ENCODE measurements at places on chromosomes 7 and 10.

- DNase-seq, result no peak
These were observed 205.9 kb upstream of the SEMA3D start for GRCh38 chr7:85392789-85393188.

DNA sequence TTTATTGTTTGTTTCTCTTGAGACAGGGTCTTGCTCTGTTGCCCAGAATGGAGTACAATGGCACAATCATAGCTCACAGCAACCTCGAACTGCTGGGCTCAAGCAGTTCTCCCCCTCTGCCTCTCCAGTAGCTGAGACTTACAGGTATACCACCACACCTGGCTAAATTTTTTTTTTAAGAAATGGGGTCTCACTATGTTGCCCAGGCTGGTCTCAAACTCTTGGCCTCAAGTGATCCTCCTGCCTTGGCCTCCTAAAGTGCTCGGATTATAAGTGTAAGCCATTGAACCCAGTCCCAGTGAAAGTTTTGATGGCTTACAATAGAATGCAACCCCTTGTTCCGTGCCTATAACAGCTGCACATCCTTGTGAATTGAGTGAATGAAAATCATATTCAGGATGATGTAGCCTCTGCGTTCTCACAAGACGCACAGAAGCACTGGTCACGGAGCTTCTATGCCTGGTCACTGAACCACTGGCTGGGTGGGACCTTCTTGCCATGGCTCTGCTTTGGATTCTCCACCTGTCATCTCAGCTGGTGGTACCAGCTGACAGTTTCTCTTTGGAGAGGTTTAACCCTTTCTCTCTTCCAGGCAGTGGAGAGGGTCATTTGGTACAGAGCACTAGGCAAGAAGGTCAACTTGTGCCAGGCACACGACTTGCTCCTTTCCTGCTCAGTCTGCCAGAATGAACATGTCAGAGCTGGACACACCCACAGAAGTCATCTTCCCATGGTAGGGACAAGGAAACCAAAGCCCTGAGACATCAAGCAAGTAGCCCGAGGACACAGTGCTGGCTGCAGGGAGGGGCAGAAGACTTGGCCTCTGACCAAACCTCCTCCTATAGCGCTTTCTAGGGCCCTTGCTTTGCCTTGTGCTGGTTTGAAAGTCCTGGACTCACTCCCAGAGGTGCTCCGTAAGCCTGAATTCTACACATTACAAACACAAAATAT is 89.6 kb downstream of the ATXN7L1 start:
- no peak for DNase-seq

DNA sequence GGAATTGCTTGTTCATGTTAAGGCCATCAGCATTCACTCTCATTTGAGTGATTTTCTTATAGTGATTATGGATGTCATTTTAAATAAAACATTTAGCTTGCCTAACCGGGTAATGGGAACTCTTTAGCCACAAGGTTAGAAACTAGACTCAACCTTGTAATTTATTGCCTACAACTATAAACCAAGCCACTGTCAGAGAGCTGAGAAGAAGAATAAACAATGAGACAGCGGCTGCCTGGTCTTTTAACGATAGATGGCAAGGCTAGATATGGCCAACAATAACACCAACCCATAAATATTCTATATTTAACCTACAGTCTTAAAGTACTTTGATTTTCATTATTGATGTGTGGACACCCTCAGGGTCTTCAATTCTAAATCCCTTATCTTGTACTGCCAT is 27.8 kb upstream of the INHBA start:
- DNase-seq, result no peak

DNA sequence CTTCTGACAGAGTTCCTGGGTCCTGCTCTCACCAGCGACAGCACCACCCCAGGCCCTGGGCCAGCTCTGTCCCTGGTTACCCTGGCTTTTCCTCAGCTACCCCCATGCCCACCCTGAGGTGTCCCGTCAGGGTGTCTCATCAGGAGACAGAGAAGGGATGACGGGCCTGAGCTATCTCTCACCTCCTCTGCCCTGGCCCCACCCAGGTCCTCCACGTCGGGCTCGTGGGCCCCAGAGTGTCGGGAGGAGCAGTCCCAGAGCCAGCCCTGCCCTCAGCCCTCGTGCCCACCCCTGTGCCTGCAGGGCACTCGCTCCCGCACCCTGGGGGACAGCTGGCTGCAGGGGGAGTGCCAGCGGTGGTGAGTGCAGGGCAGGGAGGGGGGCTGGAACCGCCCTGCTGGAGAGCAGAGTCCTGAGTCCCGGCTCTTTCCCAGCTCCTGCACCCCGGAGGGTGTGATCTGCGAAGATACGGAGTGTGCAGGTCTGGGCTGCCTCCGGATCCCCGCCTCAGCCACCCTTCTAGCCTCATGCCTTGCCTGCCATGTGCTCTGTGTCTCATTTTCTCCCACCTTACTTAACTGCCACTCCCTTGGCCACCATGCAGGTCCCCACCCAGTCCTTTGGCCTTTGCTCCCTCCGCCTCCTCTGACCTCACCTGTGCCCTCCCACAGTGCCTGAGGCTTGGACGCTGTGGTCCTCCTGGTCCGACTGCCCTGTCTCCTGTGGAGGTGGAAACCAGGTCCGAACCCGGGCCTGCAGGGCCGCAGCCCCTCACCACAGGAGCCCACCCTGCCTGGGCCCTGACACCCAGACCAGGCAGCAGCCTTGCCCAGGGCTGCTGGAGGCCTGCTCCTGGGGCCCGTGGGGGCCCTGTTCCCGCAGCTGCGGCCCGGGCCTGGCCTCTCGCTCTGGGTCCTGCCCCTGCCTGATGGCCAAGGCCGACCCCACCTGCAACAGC is 16.7 kb upstream of the ZNF862 start:
- no peak for DNase-seq

- DNase-seq, result peak; percentile 7
These were observed 619 bp downstream of the EXOC4 start for GRCh38 chr7:133253519-133253875.

GRCh38 chr7:104895522-104896236 is 118.3 kb upstream of the KMT2E start:
- DNase-seq, result no peak

DNA sequence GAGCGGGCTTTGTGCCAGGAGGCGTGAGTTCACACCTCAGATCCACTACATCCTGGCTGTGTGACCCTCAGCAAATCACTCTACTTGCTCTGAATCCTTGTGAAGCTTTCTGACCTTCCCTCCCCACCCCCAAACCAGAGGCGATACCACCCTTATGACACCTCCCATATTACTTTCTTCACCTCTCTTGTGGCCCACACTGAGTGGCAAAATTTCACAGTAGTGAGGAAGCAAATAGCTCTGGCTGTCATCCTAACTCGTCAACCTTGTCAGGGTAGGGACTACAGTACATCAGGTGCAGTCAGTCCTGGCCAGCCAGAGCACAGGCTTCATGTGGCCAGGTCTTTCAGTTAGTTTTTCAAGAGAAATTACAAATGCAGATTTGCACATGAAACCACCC is 19.1 kb downstream of the COL13A1 start:
- no peak for DNase-seq

GRCh38 chr7:103418241-103418640 is 27.8 kb downstream of the SLC26A5 start:
- no peak for DNase-seq

- DNase-seq, result no peak
These were observed 288.3 kb upstream of the MKLN1 start for GRCh38 chr7:131039355-131039762.

DNA sequence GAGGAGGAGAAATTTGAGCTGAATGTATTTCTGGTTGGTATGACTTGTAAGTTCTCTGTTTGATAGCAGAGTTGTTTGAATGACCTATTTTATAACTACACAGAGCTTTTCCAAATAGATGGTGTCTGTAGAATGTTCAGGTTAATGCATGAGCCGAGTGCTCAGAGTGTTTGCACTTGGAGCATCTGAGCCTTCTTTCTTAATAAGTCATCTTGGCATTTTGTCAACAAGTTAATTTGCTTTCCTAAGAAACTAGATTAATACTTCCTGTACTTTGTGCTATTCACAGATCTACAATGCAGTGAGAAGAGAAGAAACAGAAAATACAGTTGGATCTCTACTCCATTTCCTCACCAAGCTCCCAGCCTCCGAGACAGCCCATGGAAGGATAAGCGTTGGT is 138.2 kb downstream of the PLCE1 start:
- DNase-seq, result no peak

DNA sequence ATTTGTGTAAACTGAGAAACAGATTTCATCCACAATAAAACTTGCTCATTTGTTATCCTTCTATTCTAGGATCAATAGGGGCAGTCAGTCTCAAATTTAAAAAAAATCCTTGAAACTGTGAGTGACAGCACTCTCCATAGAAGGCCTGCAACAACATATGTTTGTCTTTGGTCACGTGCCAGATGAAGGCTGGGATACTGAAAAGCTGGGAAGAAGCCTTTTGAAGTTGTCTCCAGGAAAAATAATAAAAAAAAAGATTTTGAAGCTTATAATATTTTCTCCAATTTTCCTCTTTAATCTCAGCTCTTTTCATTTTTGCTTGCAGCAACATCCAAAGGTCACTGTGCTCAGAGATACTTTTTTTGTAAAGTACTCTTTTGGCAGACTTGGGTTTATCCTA is 128.6 kb upstream of the SLC26A5 start:
- DNase-seq, result no peak

DNA sequence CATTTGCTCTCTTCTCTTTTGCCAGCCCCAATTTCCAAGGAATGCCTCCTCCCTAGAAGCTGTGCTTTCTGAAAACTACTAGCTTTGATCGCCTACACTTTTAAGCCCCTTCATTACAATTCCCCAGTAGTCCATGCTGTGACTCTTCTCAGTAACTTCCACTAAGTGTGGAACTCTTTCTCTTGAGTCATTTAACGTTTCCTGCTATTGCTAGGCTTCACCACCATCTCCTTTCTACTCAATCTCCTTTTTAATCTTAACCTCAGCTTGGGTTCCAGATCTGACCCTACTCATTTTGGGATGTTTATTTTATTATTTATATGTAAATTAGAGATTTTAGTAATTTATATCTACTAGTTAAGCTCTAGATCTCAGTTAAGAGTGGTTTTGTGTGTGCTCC is 14.4 kb upstream of the SEMA3D start:
- no peak for DNase-seq

- DNase-seq, result no peak
These were observed 62.4 kb downstream of the CTTNBP2 start for GRCh38 chr7:117810642-117811512.

DNA sequence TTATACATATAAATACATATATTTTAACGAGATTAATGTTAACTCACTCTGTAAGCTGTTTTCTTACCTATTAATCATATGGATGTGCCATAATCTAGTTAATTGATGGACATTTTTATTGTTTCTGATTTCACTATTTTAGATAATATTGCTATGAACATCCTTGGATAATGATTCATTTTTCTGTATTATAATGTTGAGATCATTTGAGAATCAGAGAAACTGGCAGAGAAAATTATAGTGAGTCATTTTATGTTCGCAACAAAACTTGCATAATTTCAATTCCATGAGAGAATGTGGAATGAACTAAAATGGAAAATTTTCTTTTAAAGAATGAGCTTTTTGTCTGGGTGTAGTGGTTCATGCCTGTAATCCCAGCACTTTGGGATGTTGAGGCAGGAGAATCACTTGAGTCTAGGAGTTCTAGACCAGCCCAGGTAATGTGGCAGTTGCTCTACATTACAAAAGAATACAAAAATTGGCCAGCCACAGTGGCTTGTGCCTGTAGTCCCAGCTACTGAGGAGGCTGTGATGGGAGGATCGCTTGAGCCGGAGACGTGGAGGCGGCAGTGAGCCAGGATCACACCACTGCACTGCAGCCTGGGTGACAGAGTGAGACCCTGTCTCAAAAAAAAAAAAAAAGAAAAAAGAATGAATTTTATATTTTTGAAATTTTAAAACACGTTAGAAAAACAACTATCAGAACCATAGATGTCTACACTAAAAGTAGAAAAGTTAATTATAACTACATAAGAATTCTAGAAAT is 40.5 kb downstream of the PAPSS2 start:
- no peak for DNase-seq

DNA sequence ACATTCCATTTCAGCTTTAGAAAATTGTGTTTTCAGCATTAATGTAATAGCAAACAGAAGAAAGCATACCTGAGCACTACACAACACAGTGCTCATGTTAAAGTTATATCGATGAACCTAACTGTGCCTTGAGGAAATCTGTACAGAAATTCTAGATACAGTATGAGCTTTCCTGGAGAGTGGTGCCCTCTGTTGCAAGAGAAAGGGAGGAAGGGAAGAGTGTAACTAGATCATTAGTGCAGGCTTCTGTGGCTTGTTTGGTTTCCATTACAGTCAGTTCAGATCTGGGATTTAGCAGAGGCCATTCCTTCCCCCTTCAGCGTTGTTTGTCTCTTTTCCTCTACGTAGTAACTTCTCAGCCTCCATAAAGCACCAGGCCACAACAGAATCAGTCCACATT is 139.7 kb downstream of the HTR7 start:
- DNase-seq, result no peak

DNA sequence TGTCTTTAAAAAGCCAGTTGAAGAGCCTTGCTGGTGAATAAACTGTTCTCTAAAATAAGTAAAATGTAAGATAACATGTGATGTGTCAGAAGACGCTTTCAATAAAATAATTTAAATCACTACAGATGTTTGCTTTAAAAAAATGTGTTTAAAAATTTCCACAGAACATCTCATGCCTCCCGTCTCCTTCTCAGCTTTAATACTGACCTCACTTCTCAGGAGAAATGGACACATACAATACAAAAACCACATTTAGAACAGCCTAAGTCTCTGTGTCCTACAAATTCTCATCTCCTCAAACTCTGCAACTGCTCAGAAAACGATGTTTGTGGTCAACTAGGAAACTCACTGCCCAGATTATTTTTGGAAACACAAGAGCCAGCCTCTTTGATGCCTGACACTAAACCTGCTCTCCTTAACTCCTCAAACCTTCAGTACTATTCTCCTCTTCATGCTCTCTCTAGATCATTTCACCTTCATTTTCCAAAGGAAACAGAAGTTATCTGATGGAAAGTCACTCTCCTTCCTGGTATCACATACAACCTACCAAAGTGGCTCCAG is 120.3 kb downstream of the ZNF438 start:
- no peak for DNase-seq

DNA sequence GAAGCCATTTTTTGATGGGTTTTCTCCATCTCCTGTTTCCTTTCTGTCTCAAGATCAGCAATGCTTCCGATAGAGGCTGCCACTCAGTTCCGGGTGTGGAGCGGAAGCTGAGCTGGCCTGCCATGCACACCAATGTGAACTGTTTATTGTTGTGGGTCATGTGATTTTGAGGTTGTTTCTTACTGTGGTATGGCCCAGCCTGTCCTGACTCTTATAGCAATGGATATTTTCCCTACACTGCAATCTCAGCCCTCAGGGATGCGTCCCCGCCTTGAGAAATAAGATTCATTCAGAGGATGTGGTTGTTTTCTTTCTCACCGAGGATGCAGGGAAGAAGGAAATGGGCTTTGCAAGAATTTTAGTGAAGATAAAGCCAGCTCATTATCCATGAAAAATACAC is 134.7 kb downstream of the PFKFB3 start:
- DNase-seq, result no peak
